ENCODE measurements at places on chromosomes 4 and X. TPM values are rescaled to one million over a fixed set of nuclear protein-coding genes. Genes with fewer than 3 reads are reported as not detected.

GRCh38 chr4:80197601-80198440, 518 bp downstream of the PRDM8 start:
- peaks cover 19% of the 10 kb centered on the region for H3K4me1 ChIP-seq
- DNase-seq, result no peak
- H3K36me3 ChIP-seq, result no peaks in the 10 kb centered on the region
- no peak overlapping the region for H3K27ac ChIP-seq
- H3K4me3 ChIP-seq, result peak overlapping the region; percentile 49

DNA sequence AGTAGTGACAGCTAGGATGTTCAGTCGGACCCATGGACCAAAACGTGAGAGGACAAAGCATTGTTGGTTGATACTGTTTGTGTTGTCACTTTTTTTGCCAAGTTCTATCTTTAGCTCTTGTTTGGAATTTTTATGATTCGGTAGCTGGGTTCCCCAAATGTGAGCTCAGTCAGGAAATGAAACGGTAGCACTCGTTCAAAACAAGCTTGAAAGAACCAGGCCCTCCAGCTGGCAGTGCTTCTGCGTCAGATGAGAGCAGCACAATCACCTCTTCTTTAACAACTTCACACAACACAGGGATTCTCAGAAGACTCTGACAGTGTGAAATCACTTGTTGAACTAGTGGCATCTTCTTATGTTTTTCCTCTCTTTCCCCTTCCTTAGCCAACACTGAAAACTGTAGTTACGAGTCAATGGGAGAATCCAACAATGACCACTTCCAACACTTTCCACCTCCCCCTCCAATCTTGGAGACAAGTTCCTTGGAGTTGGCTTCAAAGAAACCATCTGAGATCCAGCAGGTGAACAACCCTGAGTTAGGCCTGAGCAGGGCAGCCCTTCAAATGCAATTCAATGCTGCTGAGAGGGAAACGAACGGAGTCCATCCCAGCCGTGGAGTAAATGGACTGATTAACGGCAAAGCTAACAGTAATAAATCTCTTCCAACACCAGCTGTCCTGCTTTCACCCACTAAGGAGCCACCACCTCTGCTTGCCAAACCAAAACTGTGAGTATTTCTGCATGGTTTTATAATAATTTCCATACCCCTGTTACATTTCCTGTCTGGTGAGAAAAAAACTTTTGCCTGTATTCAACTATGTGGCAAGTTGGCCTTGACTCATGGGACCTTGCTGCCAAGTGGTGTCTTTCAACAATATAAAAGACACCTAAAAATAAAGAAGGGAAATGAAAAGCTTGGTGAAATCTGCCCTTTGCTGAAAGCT, 214.6 kb downstream of the PALLD start:
- peaks cover 54% of the 10 kb centered on the region for H3K4me1 ChIP-seq
- H3K27me3 ChIP-seq, result no peaks in the 10 kb centered on the region
- peak overlapping the region; percentile 75 for H3K27ac ChIP-seq

- no peaks in the 10 kb centered on the region for H3K36me3 ChIP-seq
- DNase-seq, result no peak
- peaks cover 6% of the 10 kb centered on the region for H3K4me1 ChIP-seq
- H3K27me3 ChIP-seq, result no peaks in the 10 kb centered on the region
- H3K4me3 ChIP-seq, result peak overlapping the region; percentile 71
These were observed 568 bp downstream of the NIPAL1 start for GRCh38 chr4:48017108-48017571.

Gene SHROOM2
- total RNA-seq, result 0.42 TPM

DNA sequence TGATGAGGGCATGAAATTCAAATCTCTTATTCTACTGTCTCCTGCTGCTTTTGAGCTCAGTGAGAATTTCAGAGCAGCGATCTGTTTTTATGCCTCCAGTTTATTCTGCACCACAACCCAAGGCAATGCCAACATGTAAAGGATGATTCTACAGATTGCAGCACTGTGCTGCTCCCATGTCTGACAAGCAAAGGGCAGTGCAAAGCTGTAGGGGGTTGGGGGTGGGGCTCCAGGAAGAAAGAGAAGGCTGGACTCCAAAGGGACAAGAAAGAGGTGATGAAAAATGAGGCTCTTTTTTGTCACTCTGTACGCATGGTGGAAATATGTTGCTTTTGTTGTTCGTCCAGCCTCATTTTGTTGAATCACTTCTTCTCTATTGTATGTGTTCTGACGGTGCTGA, 254.6 kb downstream of the STIM2 start:
- H3K36me3 ChIP-seq, result no peaks in the 10 kb centered on the region
- H3K4me3 ChIP-seq, result no peak overlapping the region
- H3K4me1 ChIP-seq, result no peaks in the 10 kb centered on the region
- no peak overlapping the region for H3K27ac ChIP-seq

DNA sequence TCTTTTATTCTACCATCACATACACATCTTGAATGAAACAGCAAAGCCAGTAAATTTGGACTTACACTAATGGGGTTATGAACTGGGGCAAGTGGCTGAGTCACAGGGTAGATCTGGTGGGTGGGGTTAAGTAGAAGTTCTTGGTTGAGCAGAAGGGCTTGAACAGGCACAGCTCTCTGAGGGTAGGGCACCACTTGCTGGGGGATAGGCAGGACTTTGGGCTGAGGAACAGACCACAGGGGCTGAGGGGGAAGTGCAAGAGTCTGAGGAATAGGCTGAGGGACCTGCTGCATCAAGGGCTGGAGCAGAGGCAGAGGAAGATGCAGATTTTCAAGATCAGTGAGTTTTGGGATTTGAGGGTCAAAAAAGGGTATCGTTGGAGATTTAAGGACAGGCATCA, 8.3 kb downstream of the CSN2 start:
- DNase-seq, result no peak
- no peaks in the 10 kb centered on the region for H3K36me3 ChIP-seq
- no peak overlapping the region for H3K27ac ChIP-seq
- H3K4me3 ChIP-seq, result no peak overlapping the region
- no peaks in the 10 kb centered on the region for H3K4me1 ChIP-seq

GRCh38 chr4:177235026-177235425, 74.6 kb upstream of the NEIL3 start:
- no peak overlapping the region for H3K4me3 ChIP-seq
- no peaks in the 10 kb centered on the region for H3K36me3 ChIP-seq
- H3K27me3 ChIP-seq, result no peaks in the 10 kb centered on the region
- H3K27ac ChIP-seq, result no peak overlapping the region
